Femur (tissue), 1 donor: ENCODE measurements at places on chromosomes 5 and 9.

GRCh38 chr9:74499770-74500583 is 2.8 kb downstream of the RORB start:
- no peak for DNase-seq

DNA sequence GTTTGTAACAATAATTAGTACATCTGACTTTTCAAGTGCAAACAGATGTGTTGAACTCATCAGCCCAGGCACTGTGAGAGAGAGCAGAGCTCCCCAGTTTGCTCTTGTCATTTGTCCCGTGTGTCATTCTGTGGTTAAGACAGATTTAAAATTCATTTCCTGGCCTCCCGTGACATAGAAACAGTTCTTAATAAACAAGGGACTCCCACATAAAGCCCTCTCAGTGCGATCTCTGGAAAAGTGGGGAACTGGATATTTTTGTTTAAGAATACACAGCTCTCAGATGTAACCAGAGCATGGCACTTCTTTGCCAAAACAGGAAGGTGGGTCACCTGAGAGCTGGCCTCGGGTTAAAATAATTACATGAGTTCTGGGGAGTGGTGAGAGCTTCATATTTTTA is 58.6 kb downstream of the PRKACG start:
- DNase-seq, result no peak

GRCh38 chr9:94286116-94286515 is 27.0 kb downstream of the ZNF169 start:
- DNase-seq, result no peak

- no peak for DNase-seq
Measured at GRCh38 chr5:139762615-139763170, 32.9 kb upstream of the PSD2 start.

- no peak for DNase-seq
Measured at GRCh38 chr9:34124926-34125325, 1.6 kb downstream of the DCAF12 start.
